ENCODE measurements at places on chromosomes 11 and 22. TPM values are rescaled to one million over a fixed set of nuclear protein-coding genes. Genes with fewer than 3 reads are reported as not detected.
A peak's percentile ranks its signal among the peaks of the same experiment; 100 is the strongest.

PITPNB gene
- total RNA-seq, result 14.1 TPM

NRGN gene
- total RNA-seq, result 0.52 TPM

DDI1 gene
- not detected for total RNA-seq

AQP11 gene
- 0.14 TPM for total RNA-seq

BRSK2 gene
- total RNA-seq, result 0.14 TPM

DNA sequence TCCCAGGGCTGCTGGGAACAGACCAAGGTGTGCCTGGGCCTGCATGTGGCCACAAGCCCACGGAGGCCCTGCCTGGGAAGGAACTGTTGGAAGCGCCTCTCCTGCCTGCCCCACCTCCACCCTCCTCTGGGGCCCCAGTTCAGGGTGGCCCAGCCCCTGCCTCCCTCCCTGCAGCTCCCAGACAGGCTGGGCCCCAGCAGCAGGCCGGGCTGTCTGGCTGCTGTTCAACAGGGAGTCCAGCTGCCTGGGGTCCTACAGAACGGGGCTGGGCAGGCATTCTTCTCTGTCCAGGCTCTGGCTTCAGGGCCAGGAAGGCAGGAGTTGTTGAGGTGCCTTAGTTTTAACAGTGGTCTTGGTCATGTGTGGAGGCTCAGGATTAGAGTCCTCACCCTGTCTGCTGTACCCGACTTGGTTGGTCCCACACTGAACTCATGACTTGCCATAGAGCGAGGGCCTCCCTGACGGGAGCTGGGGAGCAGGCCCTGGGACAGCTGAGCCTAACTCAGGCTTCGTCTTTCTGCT is 11.8 kb downstream of the PRDM11 start:
- no peak for DNase-seq

- DNase-seq, result no peak
Measured at GRCh38 chr11:72229925-72230763, 5.6 kb downstream of the INPPL1 start.

DNA sequence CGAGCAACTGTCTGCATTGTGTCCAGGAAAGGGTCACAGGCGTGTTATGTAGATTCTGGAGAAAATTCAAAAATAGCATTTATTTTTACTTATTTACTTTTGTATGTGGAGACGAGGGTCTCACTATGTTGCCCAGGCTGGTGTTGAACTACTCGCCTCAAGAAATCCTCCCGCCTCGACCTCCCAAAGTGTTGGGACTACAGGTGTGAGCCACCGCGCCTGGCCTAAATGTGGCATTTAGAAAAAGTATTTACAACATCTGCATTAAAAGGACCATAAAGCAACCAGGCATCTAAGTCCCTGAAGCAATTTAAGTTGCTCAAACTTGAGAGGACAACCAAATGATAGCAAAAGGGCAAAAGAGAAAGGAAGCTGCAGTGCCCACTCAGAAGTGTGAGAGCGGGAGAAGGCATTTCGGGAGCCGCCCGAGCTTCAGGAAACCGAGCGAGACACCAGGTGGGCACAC is 595 bp downstream of the TRIM66 start:
- no peak for DNase-seq

DNA sequence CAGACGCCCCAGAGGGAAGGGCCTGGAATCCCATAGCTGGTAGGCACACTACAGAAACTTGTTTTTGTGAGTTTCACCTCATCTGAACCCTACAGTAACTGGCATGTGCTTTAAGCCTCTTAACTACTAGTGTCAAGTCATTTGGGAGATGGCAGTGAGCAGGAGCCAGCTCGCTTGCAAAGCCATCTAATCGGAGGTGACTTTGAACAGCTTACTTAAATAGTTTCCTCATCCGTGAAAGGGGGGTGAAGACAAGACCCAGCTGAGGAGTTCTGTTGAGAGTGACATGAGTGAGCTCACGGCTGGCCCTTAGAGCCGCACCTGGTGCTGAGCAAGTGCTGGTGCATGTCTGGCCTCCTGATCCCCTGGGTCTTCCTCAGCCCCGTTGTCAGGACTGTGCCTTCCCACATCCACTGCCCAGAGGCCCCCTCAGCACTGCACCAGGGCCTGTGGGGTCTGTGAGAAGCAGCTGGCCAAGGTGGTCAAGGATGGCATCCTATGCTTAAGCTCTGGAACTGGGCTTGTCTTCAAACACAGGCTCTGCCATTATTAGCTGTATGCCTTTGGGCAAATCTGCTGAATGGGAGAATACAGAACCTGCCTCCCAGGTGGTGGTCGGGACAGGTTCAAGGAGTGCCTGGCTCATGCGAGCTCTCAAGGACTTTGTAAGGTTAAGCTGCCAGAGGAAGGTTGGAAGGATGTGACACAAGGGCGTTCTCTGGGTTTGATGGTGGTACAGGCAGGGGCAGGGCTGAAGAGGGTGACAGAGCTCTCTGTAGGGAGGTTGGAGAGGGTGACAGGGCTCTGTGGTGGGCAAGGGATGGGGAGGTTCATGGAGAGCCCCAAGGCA is 27.3 kb downstream of the INCENP start:
- no peak for DNase-seq

DNA sequence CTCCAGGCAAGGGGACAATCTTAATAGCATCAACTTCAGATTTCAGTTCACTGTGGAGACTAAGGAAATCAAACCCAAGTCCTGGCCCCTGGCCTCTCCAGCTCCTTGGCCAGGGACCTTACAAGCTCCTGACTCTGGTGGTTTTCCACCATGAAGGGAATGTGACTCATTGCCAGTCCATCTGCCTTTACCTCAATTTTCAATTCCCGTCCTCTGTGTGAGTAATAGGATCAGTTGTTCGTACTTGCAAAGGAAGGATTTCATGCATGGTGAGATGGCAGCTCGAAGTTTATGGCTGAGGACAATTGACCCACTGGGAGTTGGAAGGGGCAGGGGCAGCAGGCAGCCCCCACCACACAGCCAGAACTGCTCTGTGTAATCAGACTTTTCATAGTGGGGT is 42.5 kb downstream of the INSC start:
- no peak for DNase-seq

GRCh38 chr11:118100691-118101232 is 14.0 kb upstream of the SMIM35 start:
- no peak for DNase-seq

DNA sequence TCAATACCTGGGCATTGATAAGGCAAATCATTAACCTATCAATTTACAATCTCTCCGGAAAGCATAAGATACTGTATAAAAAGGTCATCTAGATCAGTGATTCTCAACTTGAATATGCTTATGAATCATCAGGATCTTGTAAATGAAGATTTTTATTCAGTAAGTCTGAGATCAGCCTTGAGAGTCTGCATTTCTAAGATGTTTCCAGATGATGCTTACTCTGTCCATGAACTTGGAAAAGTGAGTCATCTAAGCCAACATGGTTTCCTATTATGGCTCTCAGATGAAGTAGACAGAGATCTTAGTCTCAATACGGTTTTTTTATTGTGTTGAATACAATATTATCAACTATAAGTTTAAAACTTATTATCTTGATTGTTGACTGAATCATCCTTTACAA is 226.4 kb upstream of the KIRREL3 start:
- DNase-seq, result no peak

DNA sequence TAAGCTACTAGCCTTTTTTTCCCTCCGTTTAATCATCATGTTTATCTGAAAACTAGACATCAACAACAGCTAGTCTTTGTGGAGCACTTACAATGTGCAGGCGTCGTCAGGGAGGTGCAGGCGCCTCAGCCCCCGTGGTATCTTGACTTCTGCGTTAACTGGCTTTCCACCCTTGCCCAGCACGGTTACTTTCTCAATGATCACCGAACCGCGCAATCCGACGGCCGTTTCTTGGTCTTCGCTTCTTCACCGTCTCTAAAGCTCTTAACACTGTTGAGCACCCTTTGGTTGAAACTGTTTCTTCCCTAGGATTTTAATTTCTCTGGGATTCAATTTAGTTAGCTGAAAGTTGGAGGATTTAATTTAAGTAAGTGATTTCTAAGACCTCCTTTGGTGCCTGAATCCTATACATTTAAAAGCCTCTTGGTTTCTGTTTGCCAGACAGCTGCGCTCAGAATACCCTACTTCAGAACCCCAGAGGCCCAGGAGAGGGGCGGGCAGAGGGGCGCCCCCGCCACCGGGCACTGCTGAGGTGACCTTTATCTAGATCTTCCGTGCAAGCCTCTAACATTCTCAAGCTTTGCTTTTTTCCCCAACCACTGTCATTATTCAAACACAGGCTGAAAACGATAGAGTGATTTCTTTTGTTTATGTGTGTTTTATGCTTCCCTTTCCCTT is 18.0 kb upstream of the TMEM218 start:
- DNase-seq, result no peak

DNA sequence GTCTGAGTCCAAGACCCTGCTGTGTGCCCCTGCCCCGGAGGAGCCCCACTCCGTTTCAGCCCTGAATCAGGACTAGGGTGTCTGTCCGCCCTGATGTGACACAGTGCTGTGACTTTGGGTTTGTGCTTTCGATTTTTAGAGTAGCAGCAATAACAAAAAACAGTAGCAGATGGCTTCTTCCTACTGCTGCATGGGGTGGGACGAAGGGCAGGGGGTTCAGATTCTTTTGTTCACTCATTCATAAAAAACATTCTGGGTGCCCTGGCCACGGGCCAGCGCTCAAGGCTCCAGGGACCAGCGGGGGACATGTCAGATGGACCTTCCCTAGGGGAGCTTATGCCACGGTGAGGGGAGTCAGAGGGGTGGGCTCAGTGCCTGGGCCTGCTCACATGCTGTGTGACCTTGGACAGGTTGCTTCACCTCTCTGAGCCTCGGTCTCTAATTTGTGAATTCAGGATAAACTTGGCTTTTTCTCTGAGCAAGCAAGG is 24.6 kb upstream of the PRR5 start:
- DNase-seq, result no peak

DNA sequence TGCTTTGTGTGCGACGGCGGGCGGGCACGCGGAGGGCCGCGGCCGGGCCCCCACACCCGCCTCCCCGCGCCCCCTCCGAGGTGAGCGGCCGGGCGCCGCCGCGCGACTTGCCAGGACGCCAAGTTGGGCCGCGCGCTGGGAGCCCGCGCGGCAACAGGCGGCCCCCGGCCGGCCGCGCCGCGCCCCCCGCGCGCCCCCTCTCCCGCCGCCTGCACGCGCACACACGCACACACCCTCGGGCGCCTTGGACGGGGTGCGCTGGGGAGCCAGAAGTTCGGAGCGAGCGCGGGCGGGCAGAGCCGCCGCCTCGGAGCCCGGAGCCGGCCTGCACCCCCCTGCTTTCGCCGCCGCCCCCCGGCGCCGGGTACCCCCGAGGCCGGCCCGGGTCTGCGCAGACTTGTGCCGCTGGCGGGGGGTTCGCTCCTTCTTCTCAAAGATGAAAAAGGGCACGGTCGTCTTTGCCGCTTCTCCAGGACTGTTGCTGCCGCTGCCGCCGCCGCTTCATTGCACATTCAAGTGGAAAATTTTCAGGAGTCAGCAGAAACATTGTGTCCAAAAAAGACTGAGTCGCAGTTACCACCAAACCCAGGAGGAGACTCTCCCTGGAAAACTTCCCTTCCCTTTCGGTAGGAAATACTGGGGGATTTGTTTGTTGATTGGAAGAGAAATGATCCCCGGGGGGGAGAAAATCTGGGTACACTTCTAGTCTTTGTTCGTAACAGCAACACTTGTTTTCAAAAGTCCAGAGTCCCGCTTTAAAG is 895 bp downstream of the TEAD1 start:
- DNase-seq, result no peak

- DNase-seq, result no peak
Measured at GRCh38 chr11:69156235-69156639, 502 bp downstream of the SMIM38 start.

GRCh38 chr22:37566329-37566837 is 6.1 kb downstream of the CDC42EP1 start:
- DNase-seq, result no peak

- DNase-seq, result no peak
Measured at GRCh38 chr11:36273110-36273509, 16.1 kb downstream of the COMMD9 start.

DNA sequence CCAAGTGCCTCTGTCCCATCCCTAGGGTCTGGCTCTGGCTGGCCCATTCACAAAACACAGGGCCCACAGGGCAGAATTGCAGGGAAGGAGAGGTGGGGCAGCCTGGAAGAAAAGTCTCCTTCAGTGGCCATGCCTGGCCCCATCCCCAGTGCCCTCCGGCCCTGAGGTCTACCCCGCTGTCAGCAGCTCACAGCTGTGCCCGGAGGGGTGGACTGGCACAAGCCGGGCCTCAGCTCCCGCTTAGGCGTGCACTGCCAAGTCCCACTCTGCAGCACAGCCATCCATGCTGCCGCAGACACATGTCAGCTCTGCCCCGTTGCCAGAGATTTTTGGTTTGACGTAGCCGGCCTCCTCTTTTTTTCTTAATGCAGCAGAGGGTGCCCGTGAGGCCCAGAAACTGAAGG is 3.9 kb upstream of the SCN2B start:
- DNase-seq, result peak; percentile 68
